ENCODE measurements at places on chromosomes 7 and 10.

- DNase-seq = no peak
Observed at GRCh38 chr7:23117841-23118240, 12.3 kb downstream of the KLHL7 start.

- DNase-seq = no peak
Observed at GRCh38 chr7:74542558-74543117, 88.9 kb downstream of the GTF2IRD1 start.

- DNase-seq = no peak
Observed at GRCh38 chr10:43336641-43337318, 34.7 kb upstream of the FXYD4 start.

GRCh38 chr7:30906515-30907240 lies 5.0 kb upstream of the AQP1 start:
- DNase-seq = no peak

GRCh38 chr10:93245147-93245546 lies 171.5 kb downstream of the CYP26A1 start:
- no peak for DNase-seq

GRCh38 chr10:69863580-69863979 lies 61.9 kb downstream of the COL13A1 start:
- no peak for DNase-seq

Measured in stimulated activated CD4-positive, alpha-beta T cell treated with anti-CD3 and anti-CD28 coated beads, Interleukin-2, amount 100 ng/mL, for 48 hours (primary cell).